Glutamatergic neuron (in vitro differentiated cells): ENCODE measurements at places on chromosomes 6 and 20. TPM values are rescaled to one million over a fixed set of nuclear protein-coding genes. Genes with fewer than 3 reads are reported as not detected.

Gene BPIFB4
- not detected for total RNA-seq

Gene C6orf15
- total RNA-seq: not detected

Gene ACTL10
- total RNA-seq: 1.0 TPM

Gene DPPA5
- not detected for total RNA-seq

Gene ECT2L
- 2.7 TPM for total RNA-seq

Gene SLC26A8
- total RNA-seq: 0.29 TPM

Gene E2F1
- total RNA-seq: 66.0 TPM
